ENCODE measurements at places on chromosomes 7 and 10. TPM values are rescaled to one million over a fixed set of nuclear protein-coding genes. Genes with fewer than 3 reads are reported as not detected.

CLEC5A gene
- total RNA-seq = not detected

PTPN20 gene
- total RNA-seq = 21.1 TPM

DNA sequence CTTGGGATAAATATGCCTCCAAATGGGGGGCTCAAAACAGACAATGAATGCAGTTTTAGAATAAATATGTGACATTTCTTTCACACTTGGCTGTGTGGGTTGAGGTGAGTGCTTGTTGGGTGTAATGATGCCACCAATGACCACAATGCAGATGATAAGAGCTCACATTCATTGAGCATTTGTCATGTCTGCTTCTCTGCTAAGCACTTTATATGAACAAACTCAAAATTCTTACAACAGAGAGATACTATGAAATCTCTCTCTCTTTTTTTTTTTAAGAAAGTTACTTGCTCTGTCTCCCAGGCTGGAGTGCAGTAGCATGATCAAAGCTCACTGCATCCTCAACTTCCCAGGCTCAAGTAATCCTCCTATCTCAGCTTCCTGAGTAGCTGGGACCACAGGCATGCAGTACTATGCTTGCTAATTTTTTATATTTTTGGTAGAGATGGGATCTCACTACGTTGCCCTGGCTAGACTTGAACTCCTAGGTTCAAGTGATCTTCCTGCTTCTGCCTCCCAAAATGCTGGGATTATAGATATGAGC is 185.4 kb downstream of the JCAD start:
- DNase-seq = no peak

TRIM74 gene
- not detected for total RNA-seq

- DNase-seq = no peak
Observed at GRCh38 chr10:47389619-47390018, 5.5 kb upstream of the ZNF488 start.

LRRC61 gene
- total RNA-seq = not detected

GRCh38 chr10:81820418-81820817 is 54.6 kb upstream of the NRG3 start:
- DNase-seq = no peak

KEL gene
- 0.59 TPM for total RNA-seq

DNA sequence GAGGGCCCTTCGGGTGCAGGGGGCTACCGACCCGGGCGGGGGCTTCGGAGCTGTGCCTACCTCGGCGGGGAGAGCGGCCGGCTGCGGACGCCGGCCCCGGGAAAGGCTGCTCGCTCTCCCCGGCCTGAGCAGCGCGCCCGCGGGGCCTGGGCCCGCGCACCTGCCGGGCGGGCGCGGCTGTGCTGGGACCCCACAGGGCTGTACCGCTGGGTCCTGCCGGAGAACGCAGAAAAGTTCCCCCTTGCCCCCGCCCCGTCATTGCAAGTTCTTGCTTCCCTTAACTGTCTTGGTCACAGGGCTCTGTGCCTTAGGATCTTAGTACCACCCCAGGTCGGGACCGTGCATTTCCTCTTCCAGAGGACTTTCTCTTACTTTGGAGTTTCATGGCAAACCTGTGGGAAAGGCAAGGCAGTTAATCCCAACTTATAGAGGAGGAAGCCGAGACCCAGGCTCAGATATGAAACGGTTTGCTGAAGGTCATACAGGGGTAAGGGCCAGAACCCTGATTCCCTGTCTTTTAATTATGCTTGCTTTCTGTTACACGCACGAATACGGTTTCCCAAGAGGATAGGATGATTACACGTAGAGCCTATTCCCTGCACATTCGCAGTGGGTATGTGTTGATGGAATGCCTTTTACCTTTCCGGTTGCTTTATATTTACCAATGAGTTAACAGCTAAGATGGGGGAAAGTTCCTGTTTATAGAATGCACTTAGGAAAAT is 652 bp downstream of the PCGF5 start:
- peak; percentile 12 for DNase-seq

IFRD1 gene
- total RNA-seq = 277 TPM

- no peak for DNase-seq
Observed at GRCh38 chr7:77699056-77699455, 2.8 kb downstream of the RSBN1L start.

- DNase-seq = no peak
Observed at GRCh38 chr7:56291-56913, 136.0 kb upstream of the FAM20C start.

GRCh38 chr7:81150951-81151361 is 232.1 kb upstream of the SEMA3C start:
- no peak for DNase-seq

GRCh38 chr7:73615886-73616285 is 8.4 kb downstream of the MLXIPL start:
- no peak for DNase-seq

PTPRN2 gene
- 3.5 TPM for total RNA-seq

DNA sequence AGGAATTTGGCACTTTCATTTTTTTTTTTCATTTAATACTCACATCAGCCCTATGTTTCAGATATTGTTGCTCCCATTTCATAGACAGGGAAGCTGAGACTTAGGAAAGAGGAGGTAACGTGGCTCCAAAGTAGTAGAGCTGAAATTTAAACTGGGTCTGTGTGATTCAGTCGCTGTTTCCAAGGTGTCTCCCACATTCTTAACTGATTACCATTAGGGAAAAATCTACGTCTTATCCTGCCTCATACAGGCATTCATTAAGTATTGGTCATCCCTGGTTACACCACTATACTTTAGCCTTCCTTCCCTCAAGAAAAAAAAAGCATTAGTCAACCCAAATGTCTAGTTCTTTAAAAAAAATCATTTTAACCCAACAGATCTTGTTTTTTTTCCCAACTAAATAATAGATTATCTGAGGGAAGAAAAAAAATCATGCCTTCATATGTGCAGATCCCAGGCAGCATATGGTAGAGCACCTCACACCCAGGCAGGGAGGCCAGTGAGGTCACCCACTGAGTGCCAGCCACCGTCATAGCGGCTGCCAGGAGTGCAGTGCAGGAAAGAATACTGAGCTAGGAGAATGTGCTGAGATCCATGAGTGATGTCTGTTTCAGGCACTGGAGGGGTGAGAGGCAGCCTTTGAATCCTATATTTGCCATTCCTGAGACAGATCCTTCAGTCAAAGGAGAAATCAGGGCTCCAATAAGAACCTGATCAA is 59.0 kb upstream of the SORCS3 start:
- no peak for DNase-seq

- no peak for DNase-seq
Observed at GRCh38 chr10:128712661-128713400, 586.6 kb upstream of the MKI67 start.
